ENCODE measurements at places on chromosomes 12 and 14. TPM values are rescaled to one million over a fixed set of nuclear protein-coding genes. Genes with fewer than 3 reads are reported as not detected.

- DNase-seq: no peak
Observed at GRCh38 chr12:45310627-45310968, 94.7 kb downstream of the ANO6 start.

DNA sequence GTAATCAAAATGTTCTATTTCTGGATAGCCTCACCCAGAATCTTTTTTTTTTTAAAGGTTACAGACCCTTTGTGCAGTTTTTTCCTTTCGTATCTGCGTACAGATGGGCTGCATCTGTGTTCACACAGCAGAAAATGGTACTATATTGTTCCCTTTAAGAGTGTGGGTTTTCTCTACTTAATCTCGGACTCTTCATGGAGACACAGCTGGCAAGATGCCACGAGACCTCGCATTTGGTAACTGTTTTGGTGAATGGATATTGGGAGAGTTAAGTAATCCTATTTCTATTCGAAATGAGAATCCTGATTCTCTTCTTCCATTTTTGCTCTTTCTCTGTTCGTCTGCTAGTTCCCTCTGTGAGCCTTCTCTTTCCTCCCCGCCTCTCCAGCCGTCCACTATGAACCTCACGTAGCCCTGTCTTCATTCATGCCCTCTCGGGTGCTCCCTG, 85.7 kb downstream of the SAMD4A start:
- DNase-seq: no peak

DNA sequence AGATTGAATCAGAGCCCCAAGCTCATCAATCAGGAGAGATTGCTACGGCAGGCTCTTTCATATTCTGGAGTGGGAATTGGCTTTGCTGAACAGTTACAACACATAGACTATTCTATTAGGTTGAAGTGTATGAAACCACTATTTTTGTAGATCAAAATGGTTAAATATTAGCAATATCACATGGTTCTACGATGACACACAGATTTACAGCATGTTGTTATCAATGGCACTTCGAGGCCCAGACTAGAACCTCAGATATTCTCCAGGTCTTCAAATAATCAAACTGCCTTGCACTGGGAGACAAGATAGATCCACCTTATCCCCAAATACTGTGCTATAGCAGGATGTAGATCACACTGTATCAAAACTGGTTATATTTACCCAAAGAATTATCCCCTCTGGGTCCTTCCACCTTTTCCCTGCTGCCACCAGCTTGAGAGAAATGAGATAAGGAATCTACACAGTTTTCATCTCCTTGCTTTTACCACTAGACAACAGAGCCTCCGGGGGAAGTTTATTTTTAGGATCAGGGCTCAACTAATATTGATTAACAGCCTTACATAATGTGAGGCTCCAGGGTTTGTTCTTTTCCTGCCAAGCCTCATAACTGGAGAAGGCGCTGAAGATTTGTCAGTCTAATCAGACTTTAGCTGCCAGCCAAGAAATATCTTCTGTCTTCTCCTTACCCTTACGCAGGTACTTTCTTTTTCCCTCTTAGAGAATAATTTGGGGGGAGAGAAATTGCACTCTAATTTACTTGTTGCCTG, 507.1 kb downstream of the DIO2 start:
- no peak for DNase-seq

- DNase-seq: no peak
Observed at GRCh38 chr12:118746960-118747359, 234.4 kb upstream of the SRRM4 start.

DNA sequence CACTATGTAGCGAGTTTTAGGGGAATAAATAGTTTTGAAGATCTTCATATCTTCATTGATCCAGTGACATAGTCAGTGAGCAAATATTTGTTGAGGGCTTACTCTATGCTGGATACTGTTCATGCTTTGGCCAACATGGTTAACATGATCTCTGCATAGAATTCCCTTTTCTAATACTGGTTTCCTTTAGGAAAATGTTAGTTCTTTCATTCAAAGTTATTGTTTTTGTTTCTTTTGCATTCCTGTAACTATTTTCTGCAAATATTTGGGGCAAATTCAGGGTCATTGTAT, 226.5 kb downstream of the C12orf50 start:
- no peak for DNase-seq

DNA sequence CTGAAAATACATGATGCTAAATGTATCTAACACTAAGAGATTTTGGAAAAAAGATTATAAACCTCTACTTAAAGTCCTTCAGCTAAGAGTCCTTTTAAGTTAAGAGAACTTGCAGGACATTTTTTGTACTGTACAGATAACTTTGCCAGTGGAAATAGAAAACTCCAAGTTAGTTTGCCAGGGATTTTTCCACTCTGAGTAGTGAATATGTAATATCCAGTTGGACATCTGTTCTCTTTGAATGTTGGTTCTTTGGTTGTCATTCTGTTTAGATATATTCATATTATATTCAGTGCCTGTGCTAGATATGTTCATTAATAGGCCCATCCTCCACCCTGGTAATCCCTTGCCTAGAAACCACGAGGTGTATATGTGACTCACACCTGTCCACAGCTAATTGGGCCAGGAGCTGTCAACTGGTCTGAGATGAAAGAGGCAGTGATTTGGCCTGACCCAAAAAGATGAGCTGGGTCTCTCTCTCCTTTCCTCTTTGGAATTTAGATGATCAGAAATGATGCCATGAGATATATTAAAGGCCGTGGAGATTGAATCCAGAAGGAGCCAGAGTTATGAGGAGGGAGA, 261.0 kb upstream of the LRIG3 start:
- no peak for DNase-seq

DNA sequence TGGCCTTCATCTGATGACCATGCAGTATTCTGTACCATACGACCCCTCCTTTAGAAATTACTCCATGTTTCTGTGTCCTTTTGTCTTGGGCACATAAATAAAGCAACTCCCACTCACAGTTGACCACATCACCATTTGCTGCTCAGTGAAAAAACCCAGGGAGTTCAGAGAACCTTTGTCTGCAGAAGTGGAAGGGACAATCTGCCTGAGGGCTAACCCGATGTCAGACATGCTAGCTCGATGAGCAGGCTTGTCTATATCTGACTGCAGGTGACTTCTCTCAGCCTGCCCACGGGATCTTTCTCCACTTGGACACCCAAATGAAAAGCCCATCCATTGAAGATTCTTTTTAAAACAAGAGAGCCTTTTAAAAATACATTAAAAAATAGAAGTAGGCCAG, 45.7 kb upstream of the GRIP1 start:
- DNase-seq: no peak

GRCh38 chr12:46585854-46586621, 213.5 kb upstream of the SLC38A2 start:
- DNase-seq: no peak

GALNT16 gene
- 1.1 TPM for total RNA-seq

RAD9B gene
- total RNA-seq: 0.51 TPM

IL23A gene
- total RNA-seq: not detected

Data from right lobe of liver (tissue), 6 donors.